ENCODE measurements at places on chromosomes 7 and 10.
A peak's percentile ranks its signal among the peaks of the same experiment; 100 is the strongest.

- DNase-seq = no peak
These were observed 8.9 kb downstream of the LCOR start for GRCh38 chr10:96840841-96841518.

GRCh38 chr10:73537288-73537687 lies 41.5 kb upstream of the PPP3CB start:
- DNase-seq = no peak

GRCh38 chr10:2920168-2920567 lies 147.2 kb upstream of the PFKP start:
- no peak for DNase-seq

DNA sequence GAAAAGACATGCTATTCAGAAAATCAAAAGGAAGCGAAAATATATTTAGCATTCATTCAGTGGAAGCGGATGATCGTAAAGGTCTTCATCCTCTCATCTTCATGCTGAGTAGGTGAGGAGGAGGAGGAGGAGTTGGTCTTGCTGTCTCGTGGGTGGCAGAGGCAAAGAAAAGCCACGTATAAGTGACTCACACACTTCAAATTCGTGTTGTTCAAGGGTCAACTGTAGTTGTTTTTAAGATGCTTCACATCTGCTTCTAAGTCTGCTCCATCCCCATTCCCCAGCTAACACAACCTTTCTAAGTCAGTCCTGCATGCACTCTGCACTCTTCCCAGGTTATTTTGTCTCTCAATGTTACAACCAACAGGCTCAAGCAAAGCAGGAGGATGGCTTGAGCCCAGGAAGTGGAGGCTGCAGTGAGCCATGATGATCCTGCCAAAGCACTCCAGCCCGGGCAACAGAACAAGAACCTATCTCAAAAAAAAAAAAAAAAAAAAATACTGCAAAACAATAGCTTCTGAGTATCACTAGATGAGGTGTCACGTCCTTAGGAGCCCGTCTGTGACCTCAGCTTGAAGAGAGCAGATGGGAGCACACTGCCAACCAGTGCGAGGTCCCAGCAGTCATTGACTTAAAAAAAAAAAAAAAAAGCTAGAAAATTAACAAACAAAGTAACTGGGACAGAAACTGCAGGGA lies 70.5 kb downstream of the SFMBT2 start:
- no peak for DNase-seq

- DNase-seq = no peak
These were observed 162.9 kb downstream of the GLI3 start for GRCh38 chr7:42074076-42074475.

DNA sequence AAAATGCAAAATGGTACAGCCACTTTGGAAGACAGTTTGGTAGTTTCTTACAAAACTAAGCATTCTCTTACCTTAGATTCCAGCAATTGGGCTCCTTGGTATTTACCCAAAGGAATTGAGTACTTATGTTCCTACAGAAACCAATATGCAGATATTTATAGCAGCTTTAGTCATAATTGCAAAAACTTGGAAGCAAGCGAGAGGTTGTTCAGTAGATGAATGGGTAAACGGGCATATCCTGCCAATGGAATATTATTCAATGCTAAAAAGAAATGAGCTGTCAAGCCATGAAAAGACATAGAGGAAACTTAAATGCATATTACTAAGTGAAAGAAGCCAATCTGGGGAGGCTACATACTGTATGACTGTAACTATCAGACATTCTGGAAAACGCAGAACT lies 926.7 kb downstream of the TYW1 start:
- DNase-seq = no peak

DNA sequence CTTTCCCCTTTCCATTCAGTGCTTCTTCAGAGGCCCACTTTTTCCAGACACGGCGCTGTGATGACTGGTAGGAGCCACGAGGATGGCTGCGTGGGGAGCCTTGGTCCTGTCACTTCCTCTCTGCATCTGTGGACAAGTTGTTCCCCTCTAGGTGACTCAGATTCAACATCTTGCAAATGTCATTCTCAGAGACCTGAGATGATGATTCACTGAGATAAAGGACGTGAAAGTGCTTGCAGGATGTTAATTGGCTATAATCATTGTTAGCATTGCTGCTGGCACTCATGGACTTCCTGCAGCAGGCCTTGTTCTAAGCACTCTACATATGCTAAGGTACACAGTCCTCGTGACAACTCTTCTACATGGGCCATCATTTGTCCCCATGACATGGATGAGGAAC lies 489.8 kb upstream of the ZMIZ1 start:
- peak; percentile 77 for DNase-seq

DNA sequence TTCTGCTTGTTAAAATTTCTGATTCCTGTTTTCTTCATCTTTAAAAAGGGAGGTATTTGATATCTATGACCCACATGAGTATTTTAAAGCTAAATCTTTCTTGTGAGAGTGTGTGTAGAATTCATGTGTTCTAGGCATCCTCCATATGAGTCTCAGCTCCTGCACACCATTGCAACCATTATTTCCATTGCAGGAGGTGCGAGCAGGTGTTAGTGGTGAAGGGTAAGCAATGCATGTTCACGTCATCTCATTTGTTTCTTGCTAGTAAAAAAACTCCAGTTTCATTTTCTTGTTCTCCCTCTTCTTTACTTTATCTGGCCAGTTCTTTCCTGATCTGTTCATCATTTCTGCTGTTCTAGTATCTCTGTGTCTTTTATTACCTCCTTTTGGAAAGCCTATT lies 100.5 kb downstream of the ADRA2A start:
- peak; percentile 6 for DNase-seq

DNA sequence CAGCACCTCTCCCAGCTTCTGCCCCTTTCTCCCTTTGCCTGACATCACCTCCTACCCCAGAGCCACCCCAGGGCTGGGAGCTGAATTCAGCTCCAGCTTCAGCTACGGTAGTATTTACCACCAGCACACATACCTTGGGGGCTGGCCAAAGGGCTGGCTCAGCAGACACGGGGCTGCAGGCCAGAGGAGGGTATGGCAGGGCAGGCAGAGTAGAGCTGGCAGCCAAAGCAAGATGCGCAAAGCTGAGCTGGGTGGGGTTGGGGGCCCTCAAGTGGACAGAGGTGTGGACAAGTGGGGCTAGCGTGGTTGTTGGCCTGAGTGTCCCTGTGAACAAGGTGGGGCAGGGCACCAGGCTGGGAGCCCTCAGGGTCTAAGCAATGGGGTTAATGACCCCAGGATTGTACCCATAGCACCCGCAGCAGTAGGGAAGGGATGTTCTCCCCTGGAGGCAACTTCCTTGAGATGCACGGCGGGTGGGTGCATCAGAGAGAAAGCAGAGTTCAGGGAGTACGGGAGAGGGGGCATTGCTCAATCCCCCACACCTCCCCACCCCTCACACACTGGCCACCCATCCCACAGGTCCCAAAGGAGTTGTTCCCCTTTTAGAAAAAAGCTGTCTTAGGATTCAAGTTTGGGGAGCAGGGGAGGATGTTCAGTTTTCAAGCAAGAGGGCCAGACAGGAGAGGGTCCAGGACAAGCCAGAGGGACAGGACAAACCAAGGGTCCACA lies 8.0 kb downstream of the VSIR start:
- DNase-seq = no peak

GRCh38 chr10:44771233-44771995 lies 139.7 kb upstream of the TMEM72 start:
- no peak for DNase-seq

GRCh38 chr10:37588299-37588698 lies 269.1 kb downstream of the ZNF248 start:
- DNase-seq = no peak

- no peak for DNase-seq
These were observed 22.1 kb downstream of the ANTXRL start for GRCh38 chr10:46308666-46309450.

DNA sequence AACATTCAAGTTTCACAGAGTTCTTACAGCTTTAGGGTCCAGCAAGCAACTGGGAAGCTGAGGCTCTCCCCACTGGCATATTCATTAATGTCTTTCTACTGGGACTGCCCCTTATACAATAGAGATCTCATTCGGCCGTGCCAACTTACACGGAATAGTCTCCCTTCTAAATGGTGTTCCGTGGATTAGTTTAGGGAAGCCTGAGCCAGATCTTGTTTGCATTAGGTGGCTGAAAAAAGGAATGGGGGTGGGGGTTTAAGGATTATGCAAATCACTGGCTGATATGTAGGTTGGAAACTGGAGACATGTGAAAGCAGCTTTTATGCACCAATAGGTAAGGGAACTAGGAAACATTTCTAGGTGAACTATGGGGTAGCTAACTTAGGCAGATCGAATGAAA lies 218.3 kb downstream of the TRIL start:
- DNase-seq = no peak

DNA sequence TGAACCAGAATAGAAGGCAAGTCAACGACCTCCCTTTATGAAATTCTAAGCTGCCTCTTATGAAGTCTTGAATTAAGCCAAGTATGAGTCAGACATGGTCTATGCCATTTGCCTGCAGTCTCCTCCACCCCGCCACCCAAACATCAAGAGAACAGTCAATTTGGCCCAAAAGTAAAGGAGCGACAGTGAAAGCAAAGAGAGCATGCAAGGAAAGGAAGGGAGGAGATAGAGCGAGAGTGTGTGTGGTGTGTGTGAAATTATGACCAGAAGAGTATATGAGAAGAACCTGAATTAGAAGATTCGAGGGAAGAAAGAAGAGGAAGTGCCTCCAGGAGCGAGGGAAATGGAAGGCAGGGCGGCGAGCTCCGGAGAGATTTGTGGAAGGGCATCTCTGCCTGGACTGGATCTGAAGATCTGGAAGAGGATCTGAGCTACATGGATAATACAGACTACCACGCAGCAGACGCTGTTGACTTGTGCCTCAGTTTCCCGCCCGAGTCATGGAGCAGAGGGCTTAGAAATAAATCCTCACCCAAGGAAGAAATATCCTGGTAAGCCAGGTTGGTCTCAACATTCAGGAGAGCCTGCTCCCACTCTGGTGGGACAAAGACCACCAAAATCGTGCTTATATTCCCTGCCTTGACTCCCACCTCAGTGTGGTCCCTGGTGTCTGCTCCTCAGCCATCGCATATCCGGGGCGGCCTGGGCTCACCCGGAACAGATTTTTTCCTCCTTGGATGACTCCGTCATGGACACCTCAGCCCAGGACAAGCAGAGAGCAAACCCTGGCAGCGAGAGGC lies 459 bp downstream of the ZDHHC6 start:
- DNase-seq = peak; percentile 69

DNA sequence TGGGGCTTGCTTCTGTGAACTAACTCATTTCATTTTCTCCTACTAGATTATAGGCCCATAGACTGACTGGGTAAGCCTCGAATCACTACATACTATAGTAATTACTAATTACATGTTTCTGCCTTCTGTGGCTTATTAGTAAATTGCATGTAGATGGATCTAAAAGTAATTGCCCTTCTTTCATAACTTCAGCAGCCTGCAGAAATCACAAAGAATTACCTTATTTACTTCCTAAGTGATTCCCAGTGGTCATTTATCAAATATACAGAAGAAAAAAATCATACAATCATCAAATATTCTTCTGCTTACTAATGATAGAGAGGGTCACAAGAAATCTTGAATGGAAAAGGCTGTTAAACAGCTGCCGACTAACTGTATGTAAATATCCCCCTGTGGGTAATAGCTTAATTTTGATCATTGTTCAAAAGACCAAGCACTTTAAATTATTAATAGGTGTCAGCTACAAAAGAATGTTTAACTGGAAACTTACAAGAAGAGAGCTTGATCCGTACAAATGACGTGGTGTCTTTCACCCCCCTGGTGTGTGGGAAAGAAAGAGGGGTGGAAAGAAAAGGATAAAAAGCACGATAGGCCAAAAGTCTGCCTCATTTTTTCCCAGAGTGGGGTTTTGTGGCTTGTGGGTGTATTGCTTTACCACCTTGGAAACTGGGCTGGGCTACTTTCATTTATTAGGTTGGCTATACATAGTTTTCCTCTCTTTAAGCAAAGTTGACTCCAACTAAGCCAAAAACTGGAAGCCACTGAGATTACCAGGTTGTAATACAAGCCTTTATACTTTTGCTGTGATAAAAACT lies 361.8 kb upstream of the ZMIZ1 start:
- no peak for DNase-seq

DNA sequence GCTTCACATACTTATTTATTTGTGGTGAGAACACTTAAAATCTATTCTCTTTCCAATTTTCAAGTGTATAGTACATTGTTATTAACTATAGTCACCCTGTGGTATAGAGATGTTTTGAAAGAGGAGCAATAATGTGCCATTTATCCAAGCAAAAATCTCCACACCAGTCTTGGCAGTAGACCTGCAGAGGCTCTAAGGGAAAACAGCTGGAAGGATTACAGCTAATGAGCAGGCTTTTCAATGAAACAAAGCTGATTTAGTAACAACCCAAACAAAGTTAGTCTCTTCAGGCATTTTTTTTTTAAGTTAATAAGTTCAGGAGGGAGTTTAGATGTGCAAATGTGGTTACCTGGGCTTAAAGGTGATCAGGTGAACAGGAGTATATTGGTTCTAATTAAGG lies 101.9 kb downstream of the EVX1 start:
- DNase-seq = no peak

DNA sequence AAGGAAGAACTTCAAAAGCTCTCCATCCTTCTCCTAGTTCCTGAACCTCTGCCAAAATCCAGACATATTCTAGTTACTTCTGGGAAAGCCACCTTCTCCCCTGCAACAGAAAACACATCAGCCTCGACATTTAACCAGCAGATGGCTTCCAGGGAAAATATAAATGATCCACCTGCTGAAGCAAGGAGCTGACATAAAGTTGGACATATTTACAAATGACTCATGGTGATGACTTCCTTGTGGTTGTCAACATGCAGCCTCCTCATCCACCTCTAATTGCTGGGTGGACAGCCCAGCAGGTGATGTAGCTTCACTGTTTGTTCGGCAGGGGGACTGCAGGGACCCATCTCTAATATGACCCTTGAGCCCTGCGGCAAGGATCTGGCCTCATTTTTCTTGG lies 266.0 kb downstream of the C7orf25 start:
- DNase-seq = no peak

DNA sequence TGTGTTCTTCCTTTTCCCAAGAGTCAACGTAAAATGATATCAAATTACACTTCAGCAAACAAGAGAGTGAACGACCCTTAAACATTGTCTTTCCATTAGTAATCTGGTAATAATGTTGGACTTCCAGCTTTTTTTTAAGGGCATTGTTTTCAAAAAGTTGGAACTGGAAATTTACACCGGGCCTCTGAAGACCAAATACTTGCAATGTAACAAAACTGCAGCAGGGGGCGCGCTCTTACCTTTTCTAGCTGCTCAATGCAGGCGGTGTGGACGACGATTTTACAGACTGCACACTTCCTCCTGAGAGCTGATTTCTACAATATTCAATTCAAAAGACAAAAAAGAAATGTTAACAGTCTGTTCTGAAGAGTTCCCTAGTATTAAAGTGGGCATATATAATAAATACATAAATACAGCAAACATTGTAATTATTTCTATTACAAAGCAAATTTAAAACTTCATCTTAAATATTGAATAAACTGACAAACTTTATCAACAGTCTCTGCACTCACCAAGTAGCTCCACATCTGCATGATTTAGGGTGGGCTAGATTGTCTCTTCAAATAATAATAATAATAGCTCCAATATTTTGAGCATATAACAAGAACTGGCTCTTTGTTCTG lies 190.4 kb downstream of the DGKI start:
- peak; percentile 89 for DNase-seq

- DNase-seq = no peak
These were observed 31.8 kb downstream of the EPDR1 start for GRCh38 chr7:37952240-37952639.
